ENCODE measurements at places on chromosomes 6 and 20. TPM values are rescaled to one million over a fixed set of nuclear protein-coding genes. Genes with fewer than 3 reads are reported as not detected.

The PPP1R3G gene
- 0.67 TPM for total RNA-seq

The PRL gene
- not detected for total RNA-seq

The FRK gene
- total RNA-seq = 6.2 TPM

The BFSP1 gene
- total RNA-seq = 1.3 TPM

The UBD gene
- not detected for total RNA-seq

The ASIP gene
- not detected for total RNA-seq

The TBX18 gene
- total RNA-seq = not detected

Data from mammary epithelial cell (primary cell).